Kidney capillary endothelial cell (primary cell): ENCODE measurements at places on chromosomes 4 and X.
A peak's percentile ranks its signal among the peaks of the same experiment; 100 is the strongest.

GRCh38 chr4:8023696-8024033 is 84.0 kb upstream of the AFAP1 start:
- DNase-seq, result no peak

DNA sequence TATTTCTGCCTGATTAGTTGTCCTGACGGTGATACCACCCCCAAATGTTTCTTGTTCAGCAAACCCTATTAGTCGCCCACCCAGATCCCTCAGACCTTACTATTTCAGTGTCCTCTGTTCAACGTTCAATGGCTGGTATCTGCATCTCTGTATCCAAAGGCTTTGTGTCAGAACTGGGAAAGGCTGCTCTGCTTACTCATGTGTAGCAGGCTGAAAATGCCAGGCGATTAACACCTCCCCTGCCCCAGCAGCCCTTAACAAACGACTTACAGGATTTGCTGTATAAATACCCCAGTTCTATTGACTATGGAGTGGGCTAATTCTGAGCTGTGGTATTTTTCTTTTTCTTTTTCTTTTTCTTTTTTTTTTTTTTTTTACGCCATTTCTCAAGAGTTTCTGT is 415.0 kb downstream of the ZNF674 start:
- DNase-seq, result no peak

- no peak for DNase-seq
Measured at GRCh38 chr4:111991163-111991562, 154.1 kb upstream of the FAM241A start.

DNA sequence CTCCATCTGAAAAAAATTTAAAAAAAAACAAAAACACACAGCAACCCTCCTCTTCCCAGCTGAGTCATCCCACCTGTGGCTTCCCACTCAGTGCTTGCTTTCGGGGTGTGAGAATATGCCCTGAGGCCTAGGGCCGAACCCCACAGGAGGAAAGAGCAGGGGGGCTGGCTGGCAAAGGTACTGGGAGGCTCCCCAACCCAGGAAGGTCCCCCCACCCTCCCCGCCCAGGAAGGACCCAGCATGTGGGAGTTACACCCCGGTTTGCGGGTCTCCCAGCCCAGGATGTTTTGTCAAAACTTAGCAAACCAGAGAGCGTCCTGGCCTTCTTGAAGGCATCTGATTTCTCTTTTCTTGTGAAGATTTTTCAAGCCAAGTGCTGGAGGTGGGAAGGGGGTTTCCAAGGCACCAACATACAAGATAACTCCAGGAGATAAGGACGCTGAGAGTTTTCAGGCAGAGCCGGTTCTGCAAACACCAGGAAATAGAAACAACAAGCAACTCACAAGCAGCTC is 25.7 kb upstream of the CSF2RA start:
- DNase-seq, result no peak

DNA sequence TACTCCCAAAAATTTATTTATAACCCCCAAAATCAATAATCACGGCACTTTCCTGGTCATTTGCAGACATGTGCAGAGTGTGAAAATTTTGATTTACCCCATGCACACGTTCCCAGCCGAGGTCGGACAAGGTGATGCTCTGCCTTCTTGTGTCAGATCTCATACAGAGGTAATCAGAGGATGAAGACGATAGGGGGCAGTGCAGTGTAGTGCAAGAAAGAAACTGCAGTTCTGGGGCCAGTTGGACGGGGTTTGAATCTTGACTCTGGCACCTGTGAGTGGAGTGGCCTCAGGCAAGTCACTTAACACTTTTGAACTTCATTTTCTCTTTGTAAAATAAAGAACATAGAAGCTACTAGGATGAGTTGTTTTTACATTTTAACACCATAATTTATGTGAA is 88.4 kb downstream of the FRMPD3 start:
- peak; percentile 22 for DNase-seq

DNA sequence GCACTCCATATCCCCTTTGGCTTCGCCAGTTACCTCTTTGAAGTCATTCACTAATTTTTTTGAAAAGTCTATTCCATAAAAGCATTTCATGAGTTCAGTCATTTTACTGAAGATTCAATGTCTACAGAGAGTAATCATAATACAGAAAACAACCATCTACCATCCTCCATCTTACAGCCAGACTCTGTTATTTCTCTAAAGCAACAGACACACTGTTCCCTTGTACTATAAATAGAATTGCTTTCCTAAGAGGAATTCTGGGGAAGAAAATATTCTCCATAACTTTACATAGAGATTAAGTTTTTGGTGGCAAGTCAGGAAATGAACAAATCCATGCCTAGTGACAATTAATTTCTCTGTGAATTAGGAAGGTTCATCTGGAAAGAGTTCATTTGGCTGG is 37.0 kb downstream of the XK start:
- DNase-seq, result no peak

DNA sequence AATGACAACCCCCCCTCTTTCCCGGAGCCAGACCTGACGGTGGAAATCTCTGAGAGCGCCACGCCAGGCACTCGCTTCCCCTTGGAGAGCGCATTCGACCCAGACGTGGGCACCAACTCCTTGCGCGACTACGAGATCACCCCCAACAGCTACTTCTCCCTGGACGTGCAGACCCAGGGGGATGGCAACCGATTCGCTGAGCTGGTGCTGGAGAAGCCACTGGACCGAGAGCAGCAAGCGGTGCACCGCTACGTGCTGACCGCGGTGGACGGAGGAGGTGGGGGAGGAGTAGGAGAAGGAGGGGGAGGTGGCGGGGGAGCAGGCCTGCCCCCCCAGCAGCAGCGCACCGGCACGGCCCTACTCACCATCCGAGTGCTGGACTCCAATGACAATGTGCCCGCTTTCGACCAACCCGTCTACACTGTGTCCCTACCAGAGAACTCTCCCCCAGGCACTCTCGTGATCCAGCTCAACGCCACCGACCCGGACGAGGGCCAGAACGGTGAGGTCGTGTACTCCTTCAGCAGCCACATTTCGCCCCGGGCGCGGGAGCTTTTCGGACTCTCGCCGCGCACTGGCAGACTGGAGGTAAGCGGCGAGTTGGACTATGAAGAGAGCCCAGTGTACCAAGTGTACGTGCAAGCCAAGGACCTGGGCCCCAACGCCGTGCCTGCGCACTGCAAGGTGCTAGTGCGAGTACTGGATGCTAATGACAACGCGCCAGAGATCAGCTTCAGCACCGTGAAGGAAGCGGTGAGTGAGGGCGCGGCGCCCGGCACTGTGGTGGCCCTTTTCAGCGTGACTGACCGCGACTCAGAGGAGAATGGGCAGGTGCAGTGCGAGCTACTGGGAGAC is 1.6 kb downstream of the PCDH10 start:
- peak; percentile 12 for DNase-seq

DNA sequence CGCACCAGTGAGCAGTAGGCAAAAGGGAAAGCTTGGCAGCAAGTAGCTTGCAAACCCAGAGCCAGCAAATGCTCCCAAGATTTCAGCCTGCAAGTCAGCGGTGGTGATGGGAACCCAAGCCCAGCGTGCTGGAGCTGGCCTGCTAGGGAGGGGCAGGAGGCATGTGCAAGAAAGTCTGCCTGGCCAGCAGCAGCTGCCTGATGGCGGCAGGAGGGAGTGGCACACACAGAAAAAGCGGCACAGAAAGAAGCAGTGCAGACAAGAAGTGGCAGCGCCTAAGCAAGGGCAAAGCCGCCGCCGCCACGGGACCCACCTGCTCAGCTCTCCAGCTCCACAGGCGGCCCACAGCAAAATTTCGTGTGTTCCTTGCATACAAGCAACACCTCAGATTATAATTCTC is 1206.5 kb upstream of the PABPC4L start:
- DNase-seq, result no peak

DNA sequence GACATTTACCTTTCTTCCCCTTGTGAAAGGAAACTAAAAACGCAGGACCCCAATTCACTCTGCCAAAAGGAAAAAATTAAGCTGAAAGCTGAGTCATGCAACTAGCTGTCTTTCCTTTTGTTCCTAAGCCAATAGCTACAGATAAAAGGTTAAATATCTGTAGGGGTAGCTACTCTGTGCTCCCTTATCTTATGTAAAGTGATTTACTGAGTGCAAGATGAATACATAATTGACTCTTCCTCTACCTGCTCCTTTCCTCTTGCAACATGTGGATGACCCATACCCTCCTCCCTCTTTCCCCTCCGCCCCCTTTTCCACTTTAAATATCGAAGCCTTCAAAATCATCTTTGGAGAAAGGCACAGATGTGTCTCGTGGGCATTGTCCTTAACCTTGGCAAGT is 68.0 kb upstream of the ZNF157 start:
- no peak for DNase-seq

GRCh38 chr4:180455226-180455625 is 1788.0 kb upstream of the TENM3 start:
- no peak for DNase-seq

DNA sequence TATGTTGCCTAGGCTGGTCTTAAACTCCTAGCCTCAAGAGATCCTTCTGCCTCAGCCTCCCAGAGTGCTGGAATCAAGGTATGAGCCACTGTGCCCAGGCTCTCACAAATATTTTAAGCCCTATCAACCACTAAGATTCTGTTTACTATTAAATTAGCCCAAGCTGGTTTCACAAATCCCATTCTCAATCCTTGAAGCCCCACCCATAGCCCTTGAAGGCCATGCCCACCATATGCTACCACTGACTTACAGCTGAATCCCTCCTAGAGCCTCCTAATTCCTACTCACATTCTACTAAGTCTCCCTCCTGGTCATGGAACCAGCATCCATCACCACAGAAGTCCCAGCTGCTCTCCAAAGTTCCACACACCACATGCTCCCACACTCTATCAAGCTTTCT is 9.7 kb downstream of the GRIPAP1 start:
- no peak for DNase-seq

DNA sequence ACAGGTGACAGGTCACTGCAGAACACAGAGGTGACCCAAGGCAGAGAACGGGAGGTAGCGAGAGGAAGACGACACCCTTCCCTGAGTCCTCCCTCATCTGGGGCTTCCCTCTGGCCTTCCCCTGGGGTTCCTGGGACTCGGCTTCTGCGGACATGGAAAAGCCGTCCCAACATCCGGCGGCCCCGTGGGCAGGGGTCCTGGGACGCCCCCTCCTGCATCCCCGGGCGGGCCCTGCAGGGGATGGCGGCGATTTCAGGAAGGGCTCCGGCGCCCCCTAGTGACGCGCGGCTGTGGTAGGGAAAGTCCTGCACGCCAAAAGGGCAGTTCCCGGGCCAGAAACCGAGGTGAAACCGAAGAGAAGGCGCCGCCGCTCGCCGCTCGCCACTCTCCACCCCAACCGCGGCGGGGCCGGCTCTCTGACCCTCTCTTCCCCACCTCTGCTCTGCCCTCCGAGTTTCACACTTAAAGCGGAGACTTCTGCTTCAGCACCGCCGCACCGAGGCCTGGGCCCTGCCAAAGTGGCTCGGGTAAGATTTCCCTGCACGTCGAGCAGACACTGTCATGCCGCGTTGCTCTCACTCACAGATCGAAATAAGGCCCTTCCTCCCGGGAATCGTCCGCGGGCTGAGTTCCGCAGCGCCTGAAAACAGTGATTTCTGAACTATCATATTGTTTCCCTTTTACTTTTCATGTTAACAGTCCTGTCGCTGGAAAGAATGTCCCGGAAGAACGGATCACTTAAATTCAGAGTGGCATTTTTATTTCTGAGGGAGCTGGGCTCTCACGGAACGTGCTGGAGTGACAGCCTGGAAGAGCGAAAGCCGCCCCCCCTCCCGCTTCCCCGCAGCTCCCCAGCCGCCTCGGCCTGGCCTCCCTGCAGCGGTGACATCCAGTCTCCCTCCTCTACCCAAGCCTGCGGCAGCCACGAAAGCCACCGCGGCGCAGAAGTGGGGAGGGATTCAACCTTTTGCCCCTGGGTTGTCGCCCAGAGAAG is 110.6 kb downstream of the DCTD start:
- peak; percentile 75 for DNase-seq

- no peak for DNase-seq
Measured at GRCh38 chrX:42839632-42840031, 61.7 kb upstream of the PPP1R2C start.

- no peak for DNase-seq
Measured at GRCh38 chrX:9729171-9729885, 36.3 kb downstream of the GPR143 start.

GRCh38 chr4:74400395-74400794 is 35.5 kb downstream of the EREG start:
- no peak for DNase-seq

- no peak for DNase-seq
Measured at GRCh38 chrX:27840881-27841280, 33.1 kb downstream of the MAGEB10 start.

DNA sequence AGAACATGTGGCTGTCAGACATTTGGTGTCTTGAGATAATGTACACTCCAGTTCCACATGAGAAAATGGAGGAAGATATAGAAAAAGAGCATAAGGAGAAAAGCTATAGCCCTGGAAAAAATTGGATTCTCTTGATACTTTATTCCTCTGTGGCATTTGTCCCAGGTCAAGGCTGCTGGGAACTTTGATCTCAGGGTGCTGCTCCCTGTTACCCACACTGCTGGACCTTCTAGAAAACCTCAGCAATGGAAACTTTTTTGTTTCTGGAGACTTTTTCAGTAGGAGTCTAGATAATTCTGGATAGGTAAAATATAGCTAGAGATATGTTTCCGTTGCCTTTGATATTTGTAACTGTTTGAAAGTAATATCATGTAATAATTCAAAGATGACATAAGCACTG is 11.1 kb downstream of the ADH1C start:
- no peak for DNase-seq

- no peak for DNase-seq
Measured at GRCh38 chrX:110684653-110685052, 111.0 kb downstream of the CHRDL1 start.

GRCh38 chrX:124194901-124195300 is 137.6 kb upstream of the TEX13D start:
- DNase-seq, result no peak

GRCh38 chrX:52368368-52369055 is at the start of gene XAGE2:
Gene XAGE2 (plus strand): TSS chrX:52369021. CDS start chrX:52370015, 994 bp downstream.
- DNase-seq, result no peak

GRCh38 chr4:56512166-56512565 is 6.6 kb downstream of the ARL9 start:
- no peak for DNase-seq

DNA sequence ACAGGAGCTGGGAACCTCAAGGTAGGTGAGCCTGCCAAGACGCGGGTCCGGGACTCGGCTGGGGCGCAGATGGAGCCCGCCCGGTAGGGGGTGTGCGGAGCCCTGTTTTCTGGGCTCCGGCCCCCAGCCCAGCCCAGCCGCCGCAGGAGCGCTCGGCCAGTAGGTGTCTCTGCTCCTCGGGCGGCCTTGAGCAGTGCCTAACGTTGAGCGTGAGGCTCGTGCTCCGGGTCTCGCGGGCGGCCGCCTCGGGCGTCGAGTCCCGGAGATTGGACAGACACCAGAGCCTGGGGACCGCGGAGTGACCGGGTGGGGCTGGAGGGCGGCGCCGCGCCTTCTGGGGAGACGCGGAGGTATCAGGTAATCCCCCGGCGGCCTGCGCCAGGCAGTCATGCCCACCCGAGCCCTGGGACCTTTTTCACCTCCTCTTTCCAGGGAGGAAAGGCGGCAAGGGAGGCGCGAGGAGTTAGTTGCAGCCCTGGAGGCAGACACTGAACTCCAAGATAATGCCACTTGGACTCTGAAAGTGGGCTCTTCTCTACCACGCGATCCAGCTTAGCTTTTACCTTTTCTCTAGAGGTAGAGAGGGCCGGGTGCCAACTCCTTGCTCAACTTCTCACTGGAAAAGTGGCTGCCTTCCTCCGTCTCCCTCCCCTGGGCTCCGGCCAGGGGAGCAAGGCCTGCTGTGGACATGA is 14.5 kb upstream of the FGG start:
- DNase-seq, result peak; percentile 26

GRCh38 chr4:71184195-71184781 is 154.5 kb upstream of the SLC4A4 start:
- DNase-seq, result peak; percentile 39

GRCh38 chr4:150818661-150819060 is 196.4 kb downstream of the LRBA start:
- no peak for DNase-seq
